Peyer's patch (tissue), 4 donors: ENCODE measurements at places on chromosomes 2 and 18. TPM values are rescaled to one million over a fixed set of nuclear protein-coding genes. Genes with fewer than 3 reads are reported as not detected.

Gene CNGA3
- not detected for total RNA-seq

Gene ERLEC1
- 69.3 TPM for total RNA-seq

Gene ESPNL
- total RNA-seq = not detected

DNA sequence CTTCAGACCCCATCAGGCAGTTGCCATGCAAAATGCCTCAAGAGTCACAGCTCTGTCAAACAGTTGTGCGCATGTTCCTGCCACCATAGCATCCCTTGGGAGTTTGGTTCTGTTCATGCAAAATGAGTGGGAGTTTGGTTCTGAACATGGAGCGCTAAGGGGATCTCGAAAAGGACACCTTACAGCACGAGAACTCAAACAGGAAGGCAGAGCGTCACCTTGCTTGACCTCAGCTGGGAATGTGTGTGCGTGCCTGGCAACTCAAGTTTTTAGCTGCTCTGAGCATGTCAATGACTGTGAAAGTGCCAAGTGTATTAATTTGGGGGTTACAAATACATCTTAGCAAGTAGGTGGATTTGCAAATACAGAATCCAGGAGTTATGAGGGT lies 16.6 kb downstream of the MALL start:
- no peak for DNase-seq

Gene SLC20A1
- total RNA-seq = 48.7 TPM

Gene TEX44
- total RNA-seq = not detected

GRCh38 chr2:121588357-121588756 lies 57.7 kb downstream of the RNU4ATAC start:
- DNase-seq = no peak

GRCh38 chr2:157395811-157396210 lies 48.1 kb downstream of the CYTIP start:
- no peak for DNase-seq

- DNase-seq = no peak
Measured at GRCh38 chr2:148909114-148909513, 34.1 kb downstream of the KIF5C start.

DNA sequence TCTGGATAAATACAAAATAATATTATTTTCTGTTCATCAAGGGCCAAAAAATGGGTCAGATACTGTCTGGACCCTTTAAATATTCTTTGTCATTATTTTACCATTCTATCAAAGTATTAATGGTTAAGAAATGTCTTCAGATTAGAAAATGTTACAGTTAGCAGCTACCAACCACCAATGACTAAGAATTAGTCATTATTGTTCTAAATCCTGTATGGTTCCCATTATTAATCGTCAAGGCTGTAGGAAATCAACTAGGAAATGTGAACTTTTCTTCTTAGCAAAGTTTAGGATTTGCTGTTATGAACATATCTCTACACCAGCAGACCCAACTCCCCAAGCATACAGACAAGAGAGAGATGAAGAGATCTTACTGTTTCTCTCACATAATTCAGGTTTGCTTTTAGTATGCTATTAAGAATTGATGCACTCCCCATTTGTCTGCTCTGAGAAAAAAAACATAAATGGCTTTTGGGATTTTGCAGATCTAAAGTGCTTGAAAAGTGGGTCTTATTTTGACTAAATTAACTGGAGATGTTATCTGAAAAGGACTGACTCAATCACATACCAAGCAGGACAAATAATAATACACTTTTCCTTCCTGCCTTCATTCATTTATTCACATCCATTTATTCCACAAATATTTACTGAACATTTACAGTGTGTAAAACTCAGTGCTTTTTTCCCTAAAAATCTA lies 147.7 kb downstream of the PPP1R1C start:
- DNase-seq = no peak

Gene BMP10
- total RNA-seq = not detected

Gene POMC
- total RNA-seq = not detected

DNA sequence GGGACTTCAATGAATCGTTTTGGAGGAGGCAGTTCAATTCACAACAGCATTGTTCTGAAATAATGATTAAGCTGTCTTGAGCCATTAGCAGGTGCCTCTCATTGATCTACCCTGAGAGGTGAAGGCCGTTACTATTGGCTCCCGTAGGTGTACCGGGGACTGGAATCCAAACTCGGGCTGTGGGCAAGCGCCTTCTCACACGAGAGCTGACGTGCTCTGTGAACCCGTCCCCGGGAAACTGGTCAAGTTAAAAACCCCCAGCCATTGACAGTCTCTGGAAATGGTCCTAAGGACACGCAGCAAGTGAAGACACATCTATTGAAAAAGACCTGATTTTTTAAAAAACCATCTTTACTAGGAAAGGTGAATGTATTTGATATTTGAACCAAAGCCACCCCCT lies 8.1 kb upstream of the NFATC1 start:
- DNase-seq = no peak

GRCh38 chr2:120596191-120596811 lies 139.4 kb upstream of the GLI2 start:
- peak; percentile 32 for DNase-seq

DNA sequence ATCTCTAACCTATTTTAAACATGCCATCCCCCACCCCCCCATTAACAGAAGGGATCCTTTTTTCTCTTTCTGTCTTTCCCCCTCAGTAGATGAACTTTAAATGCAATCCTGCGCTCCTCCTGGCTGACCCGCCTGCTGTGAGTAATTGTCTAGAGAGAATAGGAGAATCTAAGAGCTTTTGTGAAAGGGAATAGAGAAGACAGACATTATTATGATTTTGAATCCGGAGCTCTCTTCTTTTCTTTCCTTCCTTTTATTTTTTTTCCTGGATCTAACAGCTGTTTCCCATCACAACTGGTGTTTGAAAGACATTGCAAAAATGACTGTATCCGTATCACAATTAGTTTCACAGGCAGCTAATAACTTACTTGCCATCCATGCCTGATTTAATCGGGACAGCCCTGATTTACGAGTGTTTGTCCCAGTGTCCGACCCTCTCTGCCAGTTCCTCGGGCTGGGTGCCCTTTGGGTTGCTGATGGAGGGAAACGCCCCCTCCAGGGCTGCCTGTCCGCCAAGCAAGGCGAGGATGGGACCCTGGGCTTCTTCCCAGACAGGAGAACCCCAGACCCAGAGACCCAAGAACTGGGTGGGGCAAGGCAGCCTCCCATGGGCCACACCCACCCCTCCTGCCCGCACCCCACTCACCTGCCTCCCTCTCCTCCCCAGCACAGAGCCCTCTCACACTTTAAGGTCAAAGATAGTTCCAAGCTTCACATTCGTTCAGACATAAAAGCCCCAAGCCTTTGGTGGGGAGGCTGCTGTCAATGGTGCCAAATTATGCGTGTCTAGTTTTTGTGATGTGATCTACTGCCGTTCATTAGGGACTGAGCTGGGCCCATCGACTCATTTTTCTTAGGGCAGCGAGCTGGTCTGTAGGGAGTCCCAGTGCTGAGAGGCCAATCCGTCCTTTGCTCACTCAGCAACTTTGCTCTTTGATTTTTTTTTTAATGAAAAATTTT lies 231.7 kb downstream of the ZNF516 start:
- no peak for DNase-seq

DNA sequence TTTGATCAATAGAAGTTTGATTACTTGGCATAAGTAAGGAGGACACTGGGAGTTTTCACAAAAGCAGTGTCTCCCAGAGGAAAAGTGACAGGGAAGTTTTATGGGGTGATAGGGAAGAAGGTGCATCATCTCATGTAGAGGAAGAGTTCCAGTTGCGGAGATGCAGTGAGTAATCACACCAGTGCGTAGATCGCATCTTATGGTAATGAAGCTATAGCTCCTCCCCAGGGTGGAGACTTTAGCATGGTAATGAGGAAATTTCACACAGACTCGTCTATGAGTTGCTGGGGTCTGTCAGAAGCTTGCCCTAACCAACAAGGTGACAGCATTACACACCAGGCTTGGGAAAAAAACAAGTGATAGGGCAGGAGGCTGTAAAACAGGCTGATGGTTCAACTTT lies 49.0 kb downstream of the KYNU start:
- DNase-seq = no peak

Gene EVA1A
- total RNA-seq = 18.2 TPM

- no peak for DNase-seq
Measured at GRCh38 chr18:26943906-26944305, 78.4 kb upstream of the AQP4 start.

Gene ALK
- 0.88 TPM for total RNA-seq

Gene CFC1
- not detected for total RNA-seq

- DNase-seq = no peak
Measured at GRCh38 chr2:45446016-45446415, 165.1 kb downstream of the SRBD1 start.

Gene ZNF396
- total RNA-seq = 6.6 TPM

DNA sequence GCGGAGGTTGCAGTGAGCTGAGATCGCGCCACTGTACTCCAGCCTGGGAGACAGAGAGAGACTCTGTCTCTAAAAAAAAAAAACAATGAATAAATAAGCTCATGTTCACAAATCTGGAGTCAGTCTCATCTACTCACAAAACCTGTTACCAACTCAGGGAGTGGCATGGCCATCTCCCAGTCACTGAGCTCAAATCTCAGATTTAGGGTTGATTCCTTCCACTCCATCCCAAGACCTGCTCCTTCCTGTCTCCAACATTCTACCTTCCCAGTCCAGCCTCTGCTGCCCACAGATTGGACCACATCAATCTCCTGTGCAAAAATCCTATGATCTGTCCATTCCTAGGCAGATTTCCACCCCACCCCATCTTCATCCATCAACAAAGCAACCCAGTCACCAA lies 1.6 kb downstream of the STAT1 start:
- DNase-seq = no peak

Gene CD226
- 3.5 TPM for total RNA-seq

GRCh38 chr18:56035546-56035945 lies 447.6 kb upstream of the TCF4 start:
- DNase-seq = no peak

DNA sequence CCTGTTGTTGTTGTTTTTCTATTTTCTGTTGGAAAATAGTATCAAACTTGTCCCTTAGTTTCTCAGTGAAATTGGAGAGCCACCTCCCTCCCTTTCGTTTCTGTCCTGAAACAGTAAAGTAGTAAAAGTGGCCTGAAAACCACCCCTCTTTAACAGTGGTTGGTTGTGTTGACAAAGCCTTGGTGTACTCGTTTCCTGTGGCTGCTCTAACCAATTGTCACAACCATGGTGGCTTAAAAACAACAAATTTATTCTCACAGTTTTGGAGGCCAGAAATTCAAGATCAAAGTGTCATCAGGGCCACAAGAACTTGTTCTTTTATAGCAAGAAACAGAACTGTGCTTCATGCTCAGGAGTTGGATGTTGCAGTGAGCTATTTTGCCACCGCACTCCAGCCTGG lies 4.0 kb upstream of the DYSF start:
- DNase-seq = no peak

DNA sequence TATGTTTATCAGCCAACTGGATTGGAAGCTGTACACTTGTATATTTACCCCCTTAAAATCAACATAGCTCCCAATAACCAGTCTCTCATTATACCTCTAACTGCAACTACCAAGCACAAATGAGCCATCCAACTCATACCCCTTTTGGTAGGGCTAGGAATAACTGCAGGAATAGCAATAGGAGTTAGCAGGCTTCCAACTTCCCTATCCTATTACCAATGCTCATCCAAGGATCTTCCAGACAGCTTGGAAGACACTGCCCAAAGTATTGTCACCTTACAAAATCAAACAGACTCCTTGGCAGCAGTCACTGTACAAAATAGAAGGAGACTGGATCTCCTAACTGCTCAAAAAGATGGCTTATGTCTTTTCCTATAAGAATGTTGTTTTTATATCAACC lies 61.6 kb downstream of the SLC25A12 start:
- no peak for DNase-seq

Gene MOGAT1
- not detected for total RNA-seq

Gene LYPD1
- not detected for total RNA-seq

- DNase-seq = no peak
Measured at GRCh38 chr18:69715191-69715795, 232.4 kb downstream of the CD226 start.

- DNase-seq = no peak
Measured at GRCh38 chr18:32138332-32138982, 46.8 kb downstream of the RNF138 start.

Gene FOXD4L1
- not detected for total RNA-seq

GRCh38 chr18:25496544-25496943 lies 144.6 kb upstream of the ZNF521 start:
- DNase-seq = no peak

GRCh38 chr2:19363474-19363778 lies 5.0 kb upstream of the OSR1 start:
- no peak for DNase-seq

- no peak for DNase-seq
Measured at GRCh38 chr2:32572737-32573136, 55.1 kb upstream of the TTC27 start.

Gene GKN1
- total RNA-seq = not detected

Gene ANKRD30B
- 2.5 TPM for total RNA-seq

GRCh38 chr18:65808759-65809158 lies 57.9 kb downstream of the CDH7 start:
- no peak for DNase-seq

Gene ME2
- 54.5 TPM for total RNA-seq

Gene DSG4
- total RNA-seq = 0.35 TPM

Gene ZAP70
- 11.5 TPM for total RNA-seq

GRCh38 chr2:118841450-118841827 lies 6.0 kb downstream of the EN1 start:
- no peak for DNase-seq

Gene SPATA3
- total RNA-seq = not detected

Gene IL36B
- not detected for total RNA-seq

- DNase-seq = no peak
Measured at GRCh38 chr2:26344581-26345282, 1.2 kb upstream of the SELENOI start.
